ENCODE measurements at places on chromosomes 2 and 18.

GRCh38 chr2:226256709-226257376 lies 542.8 kb downstream of the IRS1 start:
- no peak for DNase-seq

DNA sequence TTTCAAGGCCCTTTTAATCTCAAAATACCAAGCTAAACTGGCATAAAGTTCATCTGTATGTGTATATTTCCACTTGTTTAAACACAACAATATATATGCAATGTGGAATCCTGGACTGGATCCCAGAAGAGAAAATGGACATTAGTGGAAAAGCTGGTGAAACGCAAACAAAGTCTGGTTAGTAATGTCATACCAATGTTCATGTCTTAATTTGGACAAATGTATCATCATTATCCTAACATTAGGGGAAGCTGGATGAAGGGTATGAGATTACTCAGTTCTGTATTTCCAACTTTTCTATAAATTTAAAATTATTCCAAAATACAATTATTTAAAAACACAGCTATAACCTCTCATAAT lies 3.8 kb downstream of the SP3 start:
- no peak for DNase-seq

DNA sequence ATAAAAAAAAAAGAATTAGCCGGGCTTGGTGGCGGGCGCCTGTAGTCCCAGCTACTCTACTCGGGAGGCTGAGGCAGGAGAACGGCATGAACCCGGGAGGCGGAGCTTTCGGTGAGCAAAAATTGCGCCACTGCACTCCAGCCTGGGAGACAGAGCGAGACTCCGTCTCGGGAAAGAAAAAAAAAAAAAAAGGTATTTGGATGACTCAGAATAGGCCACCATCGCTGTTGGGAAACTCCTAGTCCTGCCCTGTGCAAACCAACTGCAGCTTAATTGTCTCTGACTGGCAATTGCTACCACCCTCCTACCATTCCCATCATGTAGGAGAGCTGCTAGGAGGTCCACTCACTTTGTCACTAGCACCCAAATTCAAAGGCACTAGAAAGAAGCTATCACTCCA lies 43.5 kb downstream of the ATP8B1 start:
- DNase-seq, result no peak

- DNase-seq, result no peak
These were observed 655.5 kb upstream of the FANCL start for GRCh38 chr2:58896638-58897037.

- DNase-seq, result no peak
These were observed 1574.2 kb upstream of the PIK3C3 start for GRCh38 chr18:40380686-40381439.

- no peak for DNase-seq
These were observed 49.8 kb downstream of the USP34 start for GRCh38 chr2:61420991-61421544.

- no peak for DNase-seq
These were observed 83.8 kb downstream of the LONRF2 start for GRCh38 chr2:100238471-100238870.

DNA sequence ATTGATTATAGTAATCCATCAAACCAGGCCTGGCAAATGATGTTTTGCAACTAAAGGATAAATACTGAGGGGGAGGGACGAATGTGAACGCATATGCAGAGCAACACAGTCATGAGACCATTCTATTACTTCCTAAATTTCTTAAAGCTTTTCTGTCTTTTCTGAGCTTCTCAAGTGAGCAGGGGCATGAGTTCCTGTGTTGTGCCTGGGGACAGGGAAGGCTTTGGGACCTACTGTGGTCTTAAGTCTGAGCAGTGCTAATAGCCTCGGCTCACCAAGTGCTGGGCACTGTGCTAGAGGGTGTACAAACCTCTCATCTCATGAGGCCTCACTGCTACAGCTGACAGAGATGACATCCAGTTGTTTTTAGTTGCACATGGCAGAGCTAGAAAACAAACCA lies 182.4 kb downstream of the NEDD4L start:
- DNase-seq, result no peak

DNA sequence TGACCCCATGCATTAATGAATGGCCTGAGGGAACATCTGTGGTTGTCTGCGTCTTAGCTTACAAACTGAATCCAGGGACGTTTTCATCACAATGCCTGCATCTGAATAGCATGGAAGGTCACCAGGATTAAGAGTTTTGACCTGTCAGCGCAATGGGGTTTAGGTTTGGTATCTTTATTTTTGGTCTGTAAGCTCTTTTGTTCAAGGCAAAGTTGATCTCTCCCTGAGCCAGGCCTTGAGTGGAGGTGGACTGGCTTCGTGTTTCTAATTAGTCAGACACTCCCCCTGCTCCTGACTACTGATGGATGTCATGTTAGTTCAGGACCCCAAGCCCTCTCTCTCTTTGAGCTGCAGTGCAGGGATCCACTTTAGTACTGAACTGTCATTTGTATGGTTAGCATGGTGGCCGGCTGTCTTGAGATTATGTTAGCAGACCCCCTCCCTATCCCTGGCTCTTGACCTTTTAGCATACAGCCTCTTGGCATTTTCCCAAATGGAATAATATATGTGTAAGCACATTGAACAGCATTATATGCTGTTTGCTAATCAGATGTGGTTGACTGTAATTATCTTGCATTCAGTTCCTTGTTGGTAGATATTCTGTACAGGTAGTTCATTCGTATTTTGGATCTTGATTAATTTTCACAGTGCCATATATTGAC lies 59.2 kb downstream of the LYPD6 start:
- no peak for DNase-seq

DNA sequence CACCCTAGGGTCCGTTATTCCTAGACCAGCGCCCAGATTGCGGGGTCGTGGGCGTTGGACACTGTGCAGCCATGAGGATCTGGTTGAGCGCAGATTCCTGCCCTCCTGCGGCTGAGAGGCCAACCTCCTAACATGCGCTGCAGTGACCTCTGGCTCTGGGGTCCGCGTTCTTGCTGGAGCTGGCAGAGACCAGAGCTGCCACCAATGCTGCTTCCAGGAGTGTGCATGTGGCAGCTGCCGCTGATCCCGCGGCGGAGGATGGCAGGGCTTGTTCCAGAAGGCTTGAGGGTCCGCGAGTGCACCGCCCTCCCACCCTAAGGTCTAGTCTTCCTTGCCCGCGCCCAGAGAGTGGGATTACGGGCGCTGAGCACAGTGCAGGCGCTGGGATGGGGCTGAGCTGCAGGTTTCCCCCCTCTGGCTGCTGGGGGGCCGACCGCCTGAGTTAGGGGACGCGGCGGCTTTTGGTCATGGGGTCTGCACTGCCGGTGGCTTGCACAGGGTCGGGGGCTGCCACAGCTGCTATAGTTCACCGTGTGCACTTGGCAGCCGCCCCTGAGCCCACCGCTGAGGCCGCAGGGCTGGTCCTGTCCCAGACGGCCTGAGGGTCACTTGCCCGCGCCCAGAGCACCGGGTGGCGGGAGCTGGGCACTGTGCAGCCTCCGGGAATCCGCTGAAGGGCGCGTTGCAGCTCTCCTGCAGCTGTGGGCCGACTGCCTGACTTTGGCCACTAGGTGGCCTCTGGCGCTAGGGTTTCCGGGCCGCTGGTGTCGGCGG lies 145.9 kb downstream of the CCDC74A start:
- peak; percentile 48 for DNase-seq

DNA sequence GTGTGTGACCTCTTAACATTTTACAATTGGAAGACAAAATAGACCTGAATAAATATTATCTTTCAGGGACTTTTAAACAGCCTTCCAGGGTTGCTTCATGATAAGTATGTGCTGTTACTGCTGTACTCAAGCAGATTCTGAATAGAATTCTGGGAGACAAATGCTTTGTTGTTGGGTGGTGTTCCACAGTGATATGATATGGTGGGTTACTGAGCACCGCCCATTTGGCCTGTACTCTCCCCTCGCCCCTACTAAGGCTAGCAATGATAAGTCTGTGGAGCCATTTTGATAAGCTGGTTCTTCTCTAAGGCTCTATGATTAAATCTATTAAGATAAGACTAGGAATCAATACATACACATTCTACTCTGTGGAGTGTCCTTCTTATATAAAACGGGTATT lies 89.8 kb upstream of the ITGA4 start:
- DNase-seq, result no peak

- no peak for DNase-seq
These were observed 1616.3 kb upstream of the ACVR2A start for GRCh38 chr2:146228466-146229058.

- DNase-seq, result no peak
These were observed 118.6 kb upstream of the EML6 start for GRCh38 chr2:54604871-54605270.

DNA sequence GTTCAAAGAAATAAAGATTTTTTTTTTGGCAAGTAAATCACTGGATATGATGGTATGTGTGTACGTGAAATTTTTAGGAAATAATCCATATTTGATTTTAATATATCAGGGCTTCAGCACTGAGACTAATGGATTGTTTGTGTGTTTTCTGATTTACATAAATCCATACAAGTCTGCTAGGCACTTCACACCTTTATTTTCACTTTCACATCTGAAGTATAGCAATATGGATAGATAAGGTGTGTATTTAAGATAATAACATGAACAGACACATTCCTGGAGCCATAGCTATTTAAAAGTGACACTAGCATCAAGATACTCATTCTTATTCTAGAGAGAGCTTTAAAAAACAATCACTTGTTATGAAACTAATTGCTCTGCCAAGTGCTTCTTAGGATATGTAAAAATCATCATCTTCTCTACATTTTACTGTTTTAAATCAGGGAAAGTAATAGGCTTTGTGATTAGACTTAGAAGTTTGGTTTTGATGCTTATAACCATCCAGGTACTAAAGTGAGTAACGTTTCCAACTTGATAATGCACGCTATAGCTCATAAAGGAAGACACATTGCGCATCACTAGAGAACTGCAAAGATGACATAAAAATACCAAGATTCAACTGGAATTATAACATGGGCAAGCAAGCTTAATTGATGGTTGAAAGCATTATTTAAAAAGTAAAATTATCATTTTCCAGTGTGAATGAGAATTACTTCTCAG lies 208.9 kb downstream of the ZEB2 start:
- no peak for DNase-seq

DNA sequence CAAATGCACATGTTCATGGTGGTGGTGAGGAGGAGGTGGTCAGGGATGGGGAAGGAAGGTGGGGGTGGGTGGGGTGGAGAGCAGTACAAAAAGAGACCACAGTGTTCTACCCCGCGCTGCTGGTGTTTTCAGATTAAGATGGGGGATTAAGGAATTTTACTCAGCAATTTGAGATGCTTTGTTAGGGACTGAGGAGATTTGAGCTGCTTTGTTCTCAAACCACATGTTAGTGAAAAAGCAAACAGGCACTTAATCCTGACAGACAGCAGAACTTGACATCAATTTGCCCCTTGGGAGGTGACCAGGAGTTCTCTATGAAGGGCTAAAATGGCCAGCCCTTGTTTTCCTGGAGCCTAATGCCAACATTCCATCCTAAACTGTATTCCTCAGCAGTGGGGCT lies 244.5 kb downstream of the MEIS1 start:
- DNase-seq, result no peak

All from frontal cortex (tissue), 4 donors.